ENCODE measurements at places on chromosomes 4 and X.

- no peak for DNase-seq
These were observed 604.8 kb upstream of the LCORL start for GRCh38 chr4:18626366-18626765.

- no peak for DNase-seq
These were observed 244.6 kb downstream of the SPANXN4 start for GRCh38 chrX:143270317-143270716.

- DNase-seq = no peak
These were observed 98.8 kb downstream of the CDS1 start for GRCh38 chr4:84681486-84682274.

GRCh38 chr4:29047341-29048041 is 1672.7 kb upstream of the PCDH7 start:
- peak; percentile 23 for DNase-seq

GRCh38 chr4:53608649-53609048 is 17.4 kb upstream of the LNX1 start:
- DNase-seq = no peak

DNA sequence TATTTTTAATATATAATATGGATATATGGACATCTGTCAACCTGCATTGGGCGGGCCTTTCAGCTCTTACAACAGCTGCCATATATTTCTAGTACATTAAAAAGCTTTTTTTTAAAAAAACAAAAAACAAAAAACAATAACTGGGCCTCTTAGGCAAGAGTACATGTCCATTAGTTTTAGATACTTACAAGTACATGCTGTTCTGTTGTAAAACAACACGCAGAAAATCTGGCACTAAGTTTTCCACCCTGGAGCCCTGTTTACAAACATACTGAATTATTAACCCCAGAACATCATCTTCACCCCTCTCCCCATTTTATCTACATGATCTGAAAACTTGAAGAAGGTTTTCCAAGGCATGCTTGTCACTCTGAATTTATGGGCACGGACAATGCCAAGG is 29.8 kb downstream of the RAI2 start:
- DNase-seq = no peak

All from right hindlimb (tissue), 1 donor.